ENCODE measurements at places on chromosomes 3 and 15.

- no peak for DNase-seq
These were observed 970 bp downstream of the DPPA4 start for GRCh38 chr3:109336291-109336861.

- peak; percentile 77 for DNase-seq
These were observed 1.8 kb downstream of the EFCC1 start for GRCh38 chr3:129002573-129003569.

DNA sequence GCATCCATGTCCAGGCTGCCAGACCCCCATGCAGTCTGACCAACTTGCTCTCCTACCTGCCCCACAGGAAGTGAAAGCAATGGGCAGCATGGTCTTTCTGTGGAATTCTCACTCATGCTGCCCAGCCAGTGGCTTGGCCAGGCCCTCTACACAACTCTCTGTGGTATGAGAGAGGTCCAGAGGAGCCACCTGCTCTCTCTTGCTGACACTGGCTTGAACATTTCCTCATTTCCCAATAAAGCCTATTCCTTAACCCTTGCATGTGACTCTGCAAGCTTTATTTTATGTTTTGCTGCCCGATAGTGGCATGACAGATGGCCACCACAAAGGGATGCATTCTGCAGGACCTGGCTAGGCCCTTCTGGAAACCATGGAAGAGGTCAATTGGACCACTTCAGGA is 53.8 kb downstream of the CCR1 start:
- no peak for DNase-seq

DNA sequence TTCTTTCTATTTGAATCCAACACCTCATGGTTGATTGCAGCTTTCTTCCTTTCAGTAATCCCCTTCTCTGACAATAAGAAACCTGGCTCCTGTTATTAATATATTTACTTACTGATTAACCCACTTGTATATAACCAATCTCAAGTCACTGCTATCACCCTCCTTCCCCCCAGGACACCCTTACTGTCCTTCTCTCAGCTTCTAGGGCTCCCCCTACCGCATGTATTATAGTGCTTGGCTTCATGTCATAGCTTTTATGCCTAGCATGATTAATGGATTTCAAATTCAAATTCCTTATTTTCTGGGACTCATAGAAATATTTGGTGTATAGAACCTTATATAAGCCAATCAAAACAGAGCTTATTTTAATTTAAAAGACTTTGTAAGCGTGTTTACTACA is 75.7 kb upstream of the BNIP2 start:
- no peak for DNase-seq

DNA sequence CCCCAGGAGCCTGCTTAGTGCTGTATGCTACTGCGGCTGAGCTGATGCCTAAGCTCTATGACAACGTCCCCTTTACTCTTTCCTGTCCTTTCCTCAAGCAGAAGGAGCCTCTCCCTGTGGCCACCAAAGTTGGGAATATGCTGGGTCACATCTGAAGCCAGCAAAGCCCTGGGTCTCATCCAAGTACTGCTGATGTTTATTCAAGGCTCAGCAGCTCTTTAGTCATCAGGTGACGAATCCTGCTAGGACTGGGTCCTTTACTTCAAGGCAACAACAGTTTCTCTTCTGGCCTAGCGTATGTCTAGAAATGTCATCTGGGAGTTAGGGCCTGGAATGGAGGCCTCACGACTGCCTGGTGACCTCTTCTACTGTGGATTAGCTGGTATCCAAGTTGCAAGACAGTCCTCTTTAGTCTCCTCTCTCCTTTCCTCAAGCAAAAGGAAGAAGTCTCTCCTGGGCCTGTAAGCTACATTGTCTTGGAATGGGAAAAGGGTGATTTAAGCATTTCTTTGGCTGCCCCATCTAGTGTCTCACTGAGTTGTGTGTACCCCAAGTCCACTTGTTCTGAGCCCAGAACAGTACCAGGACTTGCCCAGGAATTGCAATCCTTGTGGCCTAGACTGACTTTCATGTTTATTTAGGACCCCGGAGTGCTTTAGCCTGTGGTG is 63.9 kb downstream of the TNFAIP8L3 start:
- DNase-seq, result peak; percentile 71

DNA sequence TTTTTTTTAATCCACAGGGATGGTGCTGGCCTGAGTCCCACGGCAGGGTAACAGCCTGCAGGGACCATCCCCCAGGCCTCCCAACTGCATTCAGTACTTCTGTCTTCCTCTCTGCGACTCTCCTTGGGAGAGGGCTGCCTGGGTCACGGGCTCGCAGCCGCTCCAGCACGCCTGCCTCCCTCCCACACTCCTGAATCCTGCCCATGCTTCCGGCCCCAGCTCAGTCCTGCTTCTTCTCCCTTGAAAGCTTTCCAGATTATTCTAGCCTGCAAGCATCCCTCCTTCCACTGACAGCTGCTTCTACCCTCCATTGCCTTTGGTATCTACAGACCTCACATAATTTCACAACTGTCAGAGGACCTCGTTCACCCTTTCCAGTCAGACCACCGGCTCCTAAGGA is 32.4 kb downstream of the MEGF11 start:
- DNase-seq, result no peak

DNA sequence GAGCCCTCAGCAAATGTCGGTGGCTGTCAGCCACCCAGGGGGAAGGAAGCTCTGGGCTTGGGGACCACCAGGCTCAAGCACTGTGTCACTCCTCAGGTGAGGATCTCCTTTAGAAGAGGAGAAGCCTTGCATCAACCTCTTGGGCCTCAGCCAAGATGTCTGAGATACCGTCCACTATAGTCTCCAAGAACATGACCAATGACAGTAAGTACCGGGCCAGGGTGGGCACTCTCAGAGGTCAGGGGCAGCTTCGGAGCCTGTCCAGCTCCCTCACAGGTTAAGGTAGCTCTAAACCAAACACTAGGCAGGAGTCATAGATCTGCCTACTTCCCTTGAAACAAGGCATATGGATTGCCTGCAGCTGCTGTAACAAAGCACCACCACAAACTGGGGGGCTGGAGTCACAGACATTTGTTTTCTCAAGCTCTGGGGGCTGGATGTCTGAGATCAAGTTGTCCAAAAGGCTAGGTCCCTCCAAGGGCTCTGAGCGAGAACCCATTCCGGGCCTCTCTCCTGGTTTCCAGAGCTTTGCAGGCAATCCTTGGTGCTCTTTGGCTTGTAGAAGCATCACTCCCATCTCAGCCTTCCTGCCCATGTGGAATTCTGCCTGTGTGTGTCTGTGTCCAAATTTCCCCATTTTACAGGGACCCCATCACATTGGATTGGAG is 1.3 kb downstream of the CFAP100 start:
- DNase-seq, result peak; percentile 21

DNA sequence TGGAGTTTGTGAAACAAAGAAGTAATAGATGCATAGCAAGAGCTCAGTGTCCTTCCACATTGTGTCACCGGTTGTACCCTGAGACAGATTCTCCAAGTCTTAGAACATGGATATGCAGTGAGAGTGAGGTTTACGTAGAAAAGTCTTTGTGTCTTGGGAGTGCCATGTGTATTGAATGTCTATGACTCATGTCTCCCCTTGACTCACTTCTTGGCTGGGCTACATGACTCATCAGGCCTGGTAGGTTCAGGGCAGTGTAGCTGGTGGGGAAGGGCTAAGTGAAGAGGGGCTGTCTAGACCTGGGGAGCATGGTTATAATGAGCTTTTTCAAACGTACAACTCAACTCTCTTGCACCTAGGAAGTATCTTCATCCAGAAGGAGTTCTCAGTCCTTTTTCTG is 167.4 kb downstream of the GAP43 start:
- peak; percentile 99 for DNase-seq

- DNase-seq, result no peak
These were observed 120.3 kb downstream of the AKAP13 start for GRCh38 chr15:85500729-85501128.

GRCh38 chr3:10534066-10534465 is 28.7 kb upstream of the ATP2B2 start:
- no peak for DNase-seq

GRCh38 chr15:88022716-88023115 is 233.8 kb downstream of the NTRK3 start:
- no peak for DNase-seq

DNA sequence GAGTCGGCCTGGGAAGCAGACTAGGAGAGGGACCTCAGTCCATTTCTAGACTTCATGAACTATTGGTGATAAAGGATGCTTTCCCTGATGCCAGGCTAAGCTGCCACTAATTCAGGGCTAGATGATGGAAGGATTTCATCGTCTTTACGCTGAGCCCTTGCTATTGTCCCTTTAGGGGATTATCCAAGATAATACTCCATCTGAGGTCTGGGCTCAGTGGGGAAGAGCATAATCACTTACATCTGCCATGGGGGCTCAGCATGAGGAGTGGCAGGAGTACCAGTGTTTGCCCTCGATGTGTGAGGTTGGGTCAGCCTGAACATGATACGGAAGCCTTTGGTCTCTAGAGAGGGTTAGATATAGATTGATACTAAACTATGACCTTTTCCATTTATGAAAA is 47.3 kb downstream of the PTPRG start:
- DNase-seq, result no peak

GRCh38 chr3:99644017-99644416 is 5.6 kb downstream of the COL8A1 start:
- no peak for DNase-seq

DNA sequence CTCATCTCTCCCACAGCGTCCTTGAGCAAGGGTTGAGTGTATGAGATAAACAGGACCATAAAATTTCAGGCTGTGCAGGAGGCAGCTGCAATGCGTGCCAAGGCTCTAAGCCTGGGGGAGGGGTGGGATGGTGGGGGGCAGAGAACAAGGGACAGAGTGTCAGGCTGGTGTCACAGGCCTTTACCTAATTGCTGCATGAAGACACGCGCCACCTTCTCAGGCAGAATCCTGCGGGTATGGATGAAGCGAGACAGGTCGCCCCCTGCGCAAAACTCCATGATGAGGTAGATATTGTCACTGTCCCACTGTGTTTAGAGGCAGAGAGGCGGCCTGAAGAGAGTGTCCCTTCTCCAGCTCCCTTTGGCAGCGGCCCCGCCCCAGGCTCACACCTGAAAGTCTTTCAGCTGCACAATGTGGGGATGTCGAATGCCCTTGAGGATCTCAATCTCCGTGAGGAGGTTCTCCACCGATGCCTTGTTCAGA is 1.0 kb downstream of the ULK3 start:
- peak; percentile 15 for DNase-seq

- no peak for DNase-seq
These were observed 43.1 kb upstream of the MFGE8 start for GRCh38 chr15:88956263-88956662.

DNA sequence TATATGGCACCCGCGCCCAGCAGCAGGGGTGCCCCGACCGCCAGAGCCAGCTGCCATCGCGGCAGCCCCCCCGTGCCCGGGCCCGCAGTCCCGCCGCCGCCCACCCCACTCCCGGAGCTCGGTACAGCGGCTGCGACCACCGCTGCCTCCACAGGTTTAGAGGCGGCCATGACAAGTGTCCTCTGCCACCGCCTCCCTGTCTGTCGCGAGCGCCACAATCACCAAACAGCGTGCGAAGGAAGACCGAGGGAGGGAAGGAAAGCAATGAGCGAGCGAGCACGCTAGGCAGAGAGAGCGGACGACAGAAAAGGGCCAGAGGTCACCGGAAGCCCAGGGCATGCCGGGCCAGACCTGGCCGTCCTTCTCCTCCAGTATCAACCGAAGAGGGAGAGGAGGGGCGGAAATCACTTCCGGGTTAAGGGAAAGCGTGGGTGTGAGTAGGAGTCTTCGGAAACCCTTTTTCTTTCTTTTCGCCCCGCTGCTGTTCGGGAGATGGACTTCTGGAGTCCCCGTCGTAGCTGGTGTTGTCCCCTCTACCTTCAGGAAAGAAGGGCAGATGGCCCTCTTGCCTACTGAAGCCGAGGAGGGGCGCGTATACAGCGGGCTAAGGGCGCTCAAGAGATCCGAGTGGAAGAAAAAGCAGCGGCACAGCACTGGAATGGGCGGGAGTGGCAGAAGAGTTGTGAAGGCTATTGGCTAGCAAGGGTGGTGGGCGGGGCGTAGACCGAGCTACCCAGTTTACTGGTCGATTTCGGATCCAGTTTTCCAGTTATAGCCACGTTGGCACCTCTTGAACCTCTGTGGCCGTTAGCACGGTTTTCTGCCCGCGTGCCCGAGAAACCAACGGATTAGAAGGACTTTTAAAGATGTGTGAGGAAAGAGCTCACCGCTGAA is at the start of the genes LNP1 and TOMM70:
LNP1 (plus strand) TSS at position 760 of the 894 bp plus-strand sequence. CDS start 28,191 bp downstream, outside the sequence.
TOMM70 (minus strand) TSS at position 310 of the 894 bp plus-strand sequence; CDS start at position 170, 140 bp downstream.
- peak; percentile 96 for DNase-seq

- DNase-seq, result no peak
These were observed 565.7 kb downstream of the FGF12 start for GRCh38 chr3:192161661-192162060.

DNA sequence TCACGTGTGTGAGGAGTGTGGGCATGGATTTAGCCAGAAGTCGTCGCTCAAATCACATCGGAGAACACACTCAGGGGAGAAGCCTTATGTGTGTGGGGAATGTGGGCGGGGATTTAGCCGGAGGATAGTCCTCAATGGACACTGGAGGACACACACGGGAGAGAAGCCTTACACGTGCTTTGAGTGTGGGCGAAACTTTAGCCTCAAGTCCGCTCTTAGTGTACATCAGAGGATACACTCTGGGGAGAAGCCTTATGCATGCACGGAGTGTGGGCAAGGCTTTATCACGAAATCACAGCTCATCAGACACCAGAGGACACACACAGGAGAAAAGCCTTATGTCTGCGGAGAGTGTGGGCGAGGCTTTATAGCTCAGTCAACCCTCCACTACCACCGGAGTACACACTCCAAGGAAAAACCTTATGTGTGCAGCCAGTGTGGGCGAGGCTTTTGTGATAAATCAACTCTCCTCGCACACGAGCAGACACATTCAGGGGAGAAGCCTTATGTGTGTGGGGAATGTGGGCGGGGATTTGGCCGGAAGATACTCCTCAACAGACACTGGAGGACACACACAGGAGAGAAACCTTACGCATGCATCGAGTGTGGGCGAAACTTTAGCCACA is 28.1 kb downstream of the ZNF589 start:
- DNase-seq, result no peak

- no peak for DNase-seq
These were observed 661.2 kb upstream of the BCHE start for GRCh38 chr3:166498446-166498845.

- no peak for DNase-seq
These were observed 35.1 kb downstream of the SLMAP start for GRCh38 chr3:57791245-57791644.

Data from osteoblast (primary cell).